Fibroblast of gingiva (primary cell): ENCODE measurements at places on chromosomes 7 and 10.

GRCh38 chr7:128906001-128906765, 4.3 kb downstream of the KCP start:
- DNase-seq, result no peak

- no peak for DNase-seq
Observed at GRCh38 chr10:68828833-68829232, 1.5 kb downstream of the STOX1 start.

DNA sequence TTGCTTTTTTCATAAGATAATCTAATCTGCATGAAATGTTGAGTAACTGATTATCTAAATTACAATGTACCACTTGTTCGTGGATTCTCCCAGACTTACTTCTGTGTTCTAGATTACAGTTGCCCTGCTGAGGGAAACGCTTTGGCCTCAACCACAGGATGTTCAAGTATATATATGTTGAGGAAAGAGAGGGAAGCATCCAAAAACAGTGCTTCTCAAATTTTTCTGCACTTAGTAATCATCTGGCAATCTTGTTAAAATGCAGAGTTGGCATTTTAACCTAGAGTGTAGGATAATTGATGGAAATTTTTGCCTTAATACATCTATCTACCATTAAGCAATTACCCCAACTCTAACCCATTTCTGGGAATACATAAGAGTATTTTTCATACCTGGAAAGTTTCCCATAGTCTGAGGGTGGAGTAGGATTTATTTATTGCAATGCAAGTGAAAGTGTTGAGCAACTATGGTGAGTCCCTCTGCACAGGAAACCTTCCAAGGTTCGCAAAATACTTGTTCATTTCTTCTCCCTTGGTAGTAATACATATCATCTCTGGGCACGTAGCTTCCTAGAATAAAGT, 59.6 kb upstream of the C1GALT1 start:
- DNase-seq, result peak; percentile 97

GRCh38 chr7:113338071-113338696, 219.8 kb upstream of the SMIM30 start:
- DNase-seq, result no peak

GRCh38 chr7:113159746-113160339, 41.5 kb upstream of the SMIM30 start:
- peak; percentile 20 for DNase-seq

DNA sequence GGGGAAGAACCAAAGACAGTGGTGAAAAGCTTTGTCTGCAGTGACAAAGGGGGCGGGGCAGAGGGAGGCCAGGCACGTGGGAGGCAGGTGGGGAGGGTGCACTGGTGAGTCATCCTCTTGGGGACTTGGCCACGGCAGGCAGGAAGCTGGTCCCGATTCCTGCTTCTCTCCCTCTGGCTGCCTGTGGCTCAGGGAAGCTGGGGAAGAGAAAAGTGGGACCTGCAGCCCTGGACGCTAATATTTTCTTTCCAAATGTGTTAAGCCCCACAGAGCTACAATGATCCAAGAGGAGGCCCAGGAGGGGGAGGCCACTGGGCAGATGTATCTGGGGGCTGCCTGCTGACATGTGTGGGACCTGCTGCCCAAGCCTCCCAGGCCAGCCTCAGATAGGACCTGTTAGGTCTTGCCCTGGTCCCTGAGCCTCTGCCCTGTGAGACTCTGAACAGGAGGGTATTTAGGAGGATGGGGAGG, 231.8 kb downstream of the KCNMA1 start:
- DNase-seq, result peak; percentile 60

DNA sequence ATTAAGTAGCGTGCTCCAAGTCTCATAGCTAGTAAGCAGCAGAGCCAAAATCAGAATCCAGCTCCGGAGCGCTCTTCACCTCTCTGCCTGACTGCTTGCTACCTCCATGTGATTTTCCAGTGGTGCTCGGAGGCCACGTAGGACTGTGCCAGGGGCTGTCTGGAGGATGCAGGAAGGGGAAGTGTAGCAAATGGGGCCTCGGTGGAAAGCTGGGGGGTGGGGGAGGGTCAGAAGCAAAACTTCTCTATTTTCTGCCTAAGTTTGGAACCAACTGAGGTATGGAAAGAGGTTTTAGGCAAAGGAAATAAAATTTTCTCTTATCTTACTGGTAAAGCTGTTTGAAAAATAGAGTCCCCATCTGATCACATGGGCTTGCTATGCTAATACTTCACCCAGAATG, 108.7 kb downstream of the TBXAS1 start:
- DNase-seq, result no peak

GRCh38 chr7:112183266-112183665, 22.9 kb downstream of the DOCK4 start:
- DNase-seq, result no peak

DNA sequence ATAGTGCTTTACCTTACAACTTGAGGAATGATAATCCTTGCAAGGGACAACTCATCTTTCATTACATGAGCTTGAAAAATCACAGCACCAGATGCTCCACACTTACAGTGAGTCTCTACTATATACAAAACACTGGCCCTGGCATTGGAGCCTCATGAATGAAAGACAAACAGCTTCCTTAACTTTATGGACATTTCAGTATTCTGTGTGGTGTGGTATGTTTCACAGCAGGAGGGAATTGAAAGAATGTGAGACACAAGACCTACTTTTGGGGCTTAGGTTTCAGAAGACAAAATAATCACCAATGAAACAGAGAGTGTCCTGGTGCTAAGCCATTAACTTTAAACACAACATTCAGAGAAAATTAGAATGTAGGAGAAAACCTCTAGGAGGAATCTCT, 1249.6 kb downstream of the XPNPEP1 start:
- DNase-seq, result no peak

GRCh38 chr7:22386206-22386858, 29.4 kb upstream of the RAPGEF5 start:
- DNase-seq, result no peak

DNA sequence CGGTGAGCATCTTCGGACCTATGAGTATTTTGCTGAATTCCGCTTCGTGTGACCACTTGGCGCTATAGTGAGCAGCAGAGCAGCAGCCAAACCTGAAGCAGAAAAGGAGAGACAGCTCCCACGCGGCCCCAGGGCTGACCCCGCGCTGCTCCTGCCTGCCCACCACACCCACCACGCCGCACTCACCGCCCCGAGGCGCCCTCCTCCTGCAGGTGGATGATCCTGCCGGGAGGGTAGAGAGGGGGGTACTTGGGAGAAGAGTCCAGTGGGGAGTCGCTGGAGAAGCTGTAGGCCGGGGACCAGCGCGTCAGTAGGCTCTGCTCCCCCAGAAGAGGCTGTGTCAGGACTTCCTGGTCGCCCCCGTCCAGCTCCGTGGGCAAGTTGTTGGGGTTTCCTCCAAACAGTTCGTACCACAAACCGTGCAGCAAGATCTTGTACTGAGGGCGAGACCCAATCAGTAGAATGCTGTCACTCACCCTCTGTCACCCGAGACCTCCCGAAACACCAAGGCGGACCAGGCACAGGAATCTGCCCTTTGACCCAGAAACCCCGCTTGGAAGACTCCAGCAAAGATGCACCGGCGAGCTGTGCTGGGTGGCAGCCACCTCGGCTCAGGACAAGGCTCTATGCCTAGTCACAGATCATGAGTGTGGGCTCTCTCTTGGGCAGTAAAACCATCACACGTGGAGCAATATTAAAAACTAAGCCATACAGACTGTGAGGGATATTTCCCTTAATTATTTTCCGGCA, 37.6 kb downstream of the DAGLB start:
- no peak for DNase-seq

DNA sequence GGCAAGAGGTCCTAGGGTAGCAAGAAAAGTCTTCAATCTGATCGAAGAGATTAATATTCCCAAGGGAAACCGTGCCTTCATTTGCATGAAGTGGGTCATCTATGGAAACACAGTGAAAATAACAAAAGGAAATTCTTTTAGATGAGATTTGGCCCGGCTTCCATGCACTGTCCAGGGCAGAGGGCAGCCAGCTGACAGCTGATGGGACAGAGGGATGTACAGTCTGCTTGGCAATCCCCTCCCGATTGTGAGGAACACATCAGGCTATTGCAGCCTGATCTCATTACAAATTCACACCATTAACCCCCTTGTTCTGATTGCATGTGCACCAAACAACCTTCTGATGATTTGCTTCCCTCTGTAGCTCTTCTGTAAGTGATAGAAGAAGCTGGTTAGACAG, 105.3 kb downstream of the FRMD4A start:
- DNase-seq, result no peak

DNA sequence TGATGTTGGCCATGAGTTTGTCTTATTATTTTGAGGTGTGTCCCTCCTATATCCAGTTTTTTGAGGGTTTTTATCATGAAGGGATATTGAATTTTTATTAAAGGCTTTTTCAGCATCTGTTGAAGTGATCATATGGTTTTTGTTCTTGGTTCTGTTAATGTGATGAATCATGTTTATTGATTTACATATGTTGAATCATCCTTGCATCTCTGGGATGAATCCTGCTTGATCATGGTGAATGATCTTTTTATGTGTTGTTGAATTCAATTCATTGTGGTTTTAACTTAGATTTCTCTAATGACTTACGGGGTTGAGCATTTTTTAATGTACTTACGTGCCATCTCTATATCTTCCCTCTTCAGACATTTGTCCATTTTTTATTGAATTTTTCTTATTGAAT, 22.9 kb downstream of the DLD start:
- no peak for DNase-seq

- peak; percentile 61 for DNase-seq
Observed at GRCh38 chr7:54814401-54814800, 55.4 kb upstream of the SEC61G start.

- DNase-seq, result peak; percentile 86
Observed at GRCh38 chr10:122461367-122461728, at the start of gene HTRA1. Gene HTRA1, plus strand, starts transcription at chr10:122461553. Its CDS starts 100 bp downstream, at chr10:122461653.

- peak; percentile 53 for DNase-seq
Observed at GRCh38 chr10:103759100-103759781, 96.1 kb downstream of the SH3PXD2A start.
